Muscle of leg (tissue), 16 donors: ENCODE measurements at places on chromosomes 12 and 14.

GRCh38 chr14:76267322-76268046 lies 108.5 kb upstream of the ESRRB start:
- DNase-seq, result peak; percentile 77

DNA sequence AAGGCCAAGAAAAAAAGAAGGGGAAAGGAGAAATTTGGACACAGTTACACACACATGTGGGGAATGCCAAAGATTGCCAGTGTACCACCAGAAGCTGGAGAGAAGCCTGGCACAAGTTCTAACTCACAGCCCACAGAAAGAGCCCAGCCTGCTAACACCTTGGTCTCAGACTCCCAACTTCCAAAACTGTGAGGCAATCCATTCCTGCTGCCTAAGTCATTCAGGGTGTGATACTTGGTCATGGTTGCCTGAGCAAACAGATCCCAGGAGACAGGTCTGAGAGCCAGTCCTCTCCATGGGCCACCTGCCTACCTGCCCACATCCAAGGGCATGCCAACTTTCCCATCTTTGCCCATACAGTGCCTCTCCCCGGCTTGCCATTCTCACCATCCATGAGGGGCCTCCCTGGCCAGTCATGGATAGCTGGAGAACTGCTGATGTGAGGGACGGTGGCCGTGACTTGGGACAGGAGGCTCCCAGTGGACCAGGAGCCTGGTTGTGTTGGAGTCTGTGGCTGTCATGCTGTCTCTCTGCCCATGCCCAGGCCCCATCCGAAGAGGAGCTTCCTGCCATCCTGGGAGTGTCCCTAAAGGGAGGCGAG lies 198.0 kb upstream of the RTL1 start:
- no peak for DNase-seq

GRCh38 chr14:54589076-54589475 lies 22.1 kb downstream of the SAMD4A start:
- DNase-seq, result no peak

GRCh38 chr12:104480826-104481440 lies 24.2 kb downstream of the CHST11 start:
- DNase-seq, result peak; percentile 48

GRCh38 chr12:67515679-67516340 lies 132.7 kb upstream of the DYRK2 start:
- peak; percentile 21 for DNase-seq

GRCh38 chr12:69396041-69396440 lies 36.5 kb downstream of the YEATS4 start:
- DNase-seq, result no peak

DNA sequence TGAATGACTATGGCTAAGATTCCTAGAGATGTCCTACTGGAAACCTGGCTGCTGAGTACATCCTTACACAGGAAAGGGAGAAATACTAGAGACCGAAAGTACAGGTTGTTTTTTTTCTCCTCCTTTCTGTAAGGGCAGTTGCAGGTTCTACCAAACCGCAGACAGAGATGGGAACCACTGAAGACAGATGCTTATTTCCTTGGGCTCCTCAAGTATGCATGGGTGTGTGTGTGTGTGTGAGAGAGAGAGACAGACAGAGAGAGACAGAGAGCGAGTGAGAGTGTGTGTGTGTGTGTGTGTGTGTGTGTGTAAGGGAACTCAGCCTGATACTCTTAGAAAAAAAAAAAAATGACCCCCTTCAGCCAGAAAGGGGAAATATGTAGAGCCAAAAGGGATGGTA lies 42.5 kb downstream of the MAP4K5 start:
- DNase-seq, result no peak

DNA sequence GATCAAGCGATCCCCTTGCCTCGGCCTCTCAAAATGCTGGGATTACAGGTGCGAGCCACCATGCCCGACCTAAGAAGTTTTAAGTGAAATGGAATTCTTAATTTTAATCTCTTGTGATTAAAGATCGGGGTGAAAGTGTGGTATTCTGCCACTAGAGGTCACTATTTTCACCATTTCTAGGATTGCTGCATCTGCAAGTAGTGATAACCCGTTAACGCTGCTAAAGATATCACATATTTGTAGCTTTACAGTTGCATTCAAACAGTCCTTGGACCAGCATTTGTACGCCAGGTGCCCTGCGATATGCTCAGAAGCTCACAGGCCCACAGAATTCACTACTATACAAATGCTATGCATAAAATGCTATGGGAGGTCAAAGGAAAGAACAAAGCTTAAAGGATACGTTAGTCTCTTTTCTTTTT lies 19.3 kb downstream of the CCDC62 start:
- DNase-seq, result peak; percentile 56

DNA sequence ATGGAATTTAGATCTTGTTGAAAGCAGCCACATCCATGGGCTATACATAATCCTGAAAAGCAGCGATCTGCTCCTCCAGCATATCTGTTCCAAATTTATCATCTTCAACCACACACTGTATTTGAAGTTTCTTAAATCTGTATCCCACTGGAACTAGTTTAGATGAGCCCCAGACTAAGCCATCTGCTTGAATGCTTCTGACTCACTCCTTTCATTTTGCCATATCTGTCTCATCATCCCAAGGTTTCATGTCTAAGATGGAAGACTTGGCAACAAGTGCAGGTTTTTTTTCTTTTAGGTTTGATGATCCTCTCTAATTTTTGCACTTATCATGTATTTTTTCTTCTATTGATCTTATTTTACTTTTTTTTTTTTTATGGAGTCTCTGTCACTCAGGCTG lies 54.4 kb upstream of the TMEM263 start:
- DNase-seq, result no peak

DNA sequence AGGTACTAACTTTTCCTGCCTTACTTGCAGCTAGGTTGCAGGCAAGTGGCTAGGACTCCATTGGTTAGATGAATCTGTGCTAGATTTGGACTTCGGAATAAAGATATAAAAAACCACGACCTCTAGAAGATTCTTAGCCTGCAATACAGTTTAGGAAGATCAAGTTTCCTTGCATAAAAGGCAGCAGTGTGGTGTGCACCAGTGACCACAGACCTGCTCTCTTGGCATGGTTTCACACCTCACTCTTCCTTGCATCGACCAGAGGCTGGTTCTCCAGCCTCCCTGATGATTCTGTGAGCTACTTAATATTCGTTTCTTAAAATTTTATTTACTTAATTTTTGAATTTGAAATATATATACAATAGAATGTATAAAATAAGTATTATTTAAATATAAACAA lies 9.8 kb downstream of the KLHDC1 start:
- DNase-seq, result no peak

GRCh38 chr12:30652034-30652696 lies 43.5 kb downstream of the IPO8 start:
- DNase-seq, result no peak

DNA sequence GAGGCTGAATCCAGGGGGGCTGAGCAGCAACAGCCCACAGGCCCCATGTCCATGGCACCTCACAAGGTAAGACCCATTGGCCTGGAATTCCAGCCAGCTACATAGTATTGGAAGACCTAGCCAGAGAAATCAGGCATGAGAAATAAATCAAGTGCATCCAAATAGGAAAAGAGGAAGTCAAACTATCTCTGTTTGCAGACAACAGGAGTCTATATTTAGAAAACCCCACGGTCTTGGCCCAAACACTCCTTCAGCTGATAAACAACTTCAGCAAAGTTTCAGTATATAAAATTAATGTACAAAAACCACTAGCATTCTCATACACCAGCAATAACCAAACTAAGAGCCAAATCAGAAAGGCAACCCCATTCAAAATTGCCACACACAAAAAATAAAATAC lies 16.9 kb downstream of the PDE6H start:
- no peak for DNase-seq
